SJSA1 (cell line): ENCODE measurements at places on chromosomes 5 and 9. TPM values are rescaled to one million over a fixed set of nuclear protein-coding genes. Genes with fewer than 3 reads are reported as not detected.

DNA sequence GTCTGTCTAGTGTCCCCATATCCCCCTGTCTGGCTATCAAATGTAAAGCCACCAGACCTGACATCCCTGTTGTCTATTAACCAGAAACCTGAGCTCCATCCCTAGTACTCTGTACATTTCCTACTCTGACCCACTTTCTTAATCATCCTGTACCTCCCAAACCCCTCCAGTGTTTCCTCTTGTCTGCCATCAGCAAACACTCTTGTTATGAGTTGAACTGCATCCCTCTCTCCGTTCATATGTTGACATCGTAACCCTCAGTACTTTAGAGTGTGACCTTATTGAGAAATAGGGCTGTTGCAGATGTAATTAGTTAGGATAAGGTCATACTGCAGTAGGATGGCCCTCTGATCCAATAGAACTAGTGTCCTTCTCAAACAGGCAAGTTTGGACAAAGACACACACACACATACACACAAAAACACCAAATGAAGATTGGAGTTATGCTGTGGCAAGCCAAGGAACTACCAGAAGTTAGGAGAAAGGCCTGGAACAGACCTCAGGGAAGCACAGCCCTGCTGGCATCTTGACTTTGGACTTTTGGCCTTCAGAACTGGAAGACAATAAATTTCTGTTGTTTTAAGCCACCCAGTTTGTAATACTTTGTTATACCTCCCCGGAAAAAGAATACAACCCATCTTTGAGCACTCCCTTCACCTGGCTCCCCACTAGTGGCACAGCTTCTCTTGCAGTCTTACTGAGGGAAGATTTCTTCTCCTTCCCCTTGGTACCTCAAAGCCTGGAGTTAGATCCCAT lies 180.0 kb upstream of the PTGER4 start:
- DNase-seq: no peak
- no peaks in the 10 kb centered on the region for H3K27me3 ChIP-seq
- H3K4me3 ChIP-seq: no peak overlapping the region
- no peak overlapping the region for H3K27ac ChIP-seq
- H3K36me3 ChIP-seq: no peaks in the 10 kb centered on the region

- no peak overlapping the region for H3K4me3 ChIP-seq
- H3K4me1 ChIP-seq: peaks cover 7% of the 10 kb centered on the region; the same call in 1 of the 2 replicates
- H3K36me3 ChIP-seq: no peaks in the 10 kb centered on the region
- no peaks in the 10 kb centered on the region for H3K27me3 ChIP-seq
- DNase-seq: no peak
- H3K27ac ChIP-seq: no peak overlapping the region
These were observed 26.6 kb upstream of the CRB2 start for GRCh38 chr9:123329329-123329955.

GRCh38 chr5:114319821-114320220 lies 42.0 kb upstream of the KCNN2 start:
- H3K4me1 ChIP-seq: peaks cover 6% of the 10 kb centered on the region; the same call in 1 of the 2 replicates
- no peak for DNase-seq
- no peaks in the 10 kb centered on the region for H3K36me3 ChIP-seq
- H3K27ac ChIP-seq: peak overlapping the region; percentile 12; the same call in 1 of the 2 replicates
- H3K4me3 ChIP-seq: no peak overlapping the region

DNA sequence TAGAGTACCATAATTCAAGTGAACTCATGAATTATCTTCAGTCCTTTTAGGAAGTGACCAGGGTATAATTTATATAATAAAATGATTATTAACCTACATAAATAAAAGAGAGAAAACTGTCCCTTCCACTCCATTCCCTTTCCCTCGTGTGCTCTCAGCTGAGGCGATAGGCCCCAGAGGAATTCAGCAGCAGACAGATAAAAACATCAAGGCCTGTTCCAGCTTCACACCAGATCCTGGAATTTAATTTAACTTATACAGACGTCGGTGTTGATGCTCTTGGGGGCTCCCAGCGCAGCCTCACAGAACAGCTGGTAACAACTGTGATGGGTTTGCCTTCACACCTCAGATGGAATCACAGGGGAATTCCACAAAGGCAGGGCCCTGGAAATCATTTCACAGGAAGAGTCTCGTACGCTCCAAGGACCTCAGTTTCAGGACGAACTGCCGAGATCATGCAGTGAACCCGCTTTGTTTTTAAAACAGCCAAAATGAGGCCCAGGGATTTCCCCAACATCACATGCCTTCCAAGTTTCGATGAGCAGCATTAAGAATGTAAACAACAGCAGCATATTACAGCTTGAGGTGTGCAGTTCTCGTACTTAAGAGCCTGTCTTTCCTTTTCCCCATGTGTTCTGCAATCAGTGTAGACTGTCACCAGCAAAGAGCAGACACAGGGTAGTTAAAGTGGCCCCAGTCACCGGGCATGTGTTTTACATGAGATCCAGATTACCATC lies 73.6 kb upstream of the ALDH1B1 start:
- no peak overlapping the region for H3K4me3 ChIP-seq
- no peak for DNase-seq
- no peaks in the 10 kb centered on the region for H3K27me3 ChIP-seq
- 0 out of 2 replicates have a peak, but pooled peaks cover 3% of the 10 kb centered on the region for H3K4me1 ChIP-seq
- H3K36me3 ChIP-seq: no peaks in the 10 kb centered on the region
- H3K27ac ChIP-seq: no peak overlapping the region

GRCh38 chr9:133405508-133406438 lies 12.0 kb downstream of the REXO4 start:
- no peak overlapping the region for H3K27ac ChIP-seq
- DNase-seq: no peak
- H3K4me1 ChIP-seq: no peaks in the 10 kb centered on the region
- H3K4me3 ChIP-seq: no peak overlapping the region

DNA sequence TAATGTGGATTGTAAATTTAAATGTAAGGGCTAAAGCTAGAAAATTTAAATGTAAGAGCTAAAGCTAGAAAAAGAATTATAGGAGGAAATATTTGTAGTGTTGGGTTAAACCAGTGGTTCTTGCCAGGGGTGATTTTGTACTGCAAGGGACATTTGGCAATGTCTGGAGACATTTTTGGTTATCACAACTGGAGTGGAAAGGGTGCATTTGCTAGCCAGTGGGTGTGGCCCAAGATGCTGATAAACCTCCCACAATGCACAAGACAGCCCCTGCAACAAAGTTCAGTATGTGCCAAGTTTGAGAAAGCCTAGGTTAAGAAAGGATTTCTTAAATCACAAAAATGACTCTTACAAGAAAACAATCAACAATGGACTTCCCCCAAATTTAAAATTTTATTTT lies 31.6 kb upstream of the ELL2 start:
- H3K4me3 ChIP-seq: no peak overlapping the region
- no peak overlapping the region for H3K27ac ChIP-seq
- DNase-seq: no peak
- H3K27me3 ChIP-seq: no peaks in the 10 kb centered on the region
- no peaks in the 10 kb centered on the region for H3K4me1 ChIP-seq

PTPN3 gene
- total RNA-seq: 4.8 and 11.7 TPM in 2 replicates

RASEF gene
- total RNA-seq: 0.16 TPM in 1 of 2 replicates, not detected in the other

- no peaks in the 10 kb centered on the region for H3K4me1 ChIP-seq
- H3K36me3 ChIP-seq: no peaks in the 10 kb centered on the region
- H3K27me3 ChIP-seq: no peaks in the 10 kb centered on the region
- H3K4me3 ChIP-seq: no peak overlapping the region
These were observed 218.5 kb downstream of the TAF11L14 start for GRCh38 chr5:17852740-17853139.

GRCh38 chr5:139847091-139847490 lies 51.5 kb downstream of the PSD2 start:
- no peak for DNase-seq
- H3K27ac ChIP-seq: no peak overlapping the region
- peaks cover 8% of the 10 kb centered on the region for H3K4me1 ChIP-seq
- no peak overlapping the region for H3K4me3 ChIP-seq
- H3K27me3 ChIP-seq: peaks cover 78% of the 10 kb centered on the region
- no peaks in the 10 kb centered on the region for H3K36me3 ChIP-seq

DNA sequence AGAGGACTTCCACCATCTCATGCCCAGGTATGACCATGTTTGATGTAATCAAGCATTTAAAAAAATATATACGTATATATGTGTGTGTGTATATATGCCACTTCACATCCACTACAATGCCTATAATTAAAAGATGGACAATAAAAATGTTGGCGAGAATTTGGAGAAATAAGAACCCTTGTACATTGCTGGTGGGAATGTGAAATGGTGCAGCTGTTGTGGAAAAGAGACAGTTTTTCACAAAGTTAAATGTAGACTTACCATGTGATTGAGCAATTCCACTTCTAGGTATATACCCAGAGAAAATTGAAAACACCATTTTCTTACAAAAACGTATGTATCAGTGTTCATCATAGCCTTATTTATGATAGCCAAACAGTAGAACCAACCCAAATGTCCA lies 229.2 kb upstream of the WWC1 start:
- no peak for DNase-seq
- no peak overlapping the region for H3K27ac ChIP-seq
- H3K36me3 ChIP-seq: peaks cover 27% of the 10 kb centered on the region

GRCh38 chr5:151154931-151155774 lies 2.4 kb downstream of the ANXA6 start:
- H3K4me1 ChIP-seq: peaks cover 30% of the 10 kb centered on the region
- H3K36me3 ChIP-seq: peaks cover 54% of the 10 kb centered on the region
- peak; percentile 43 for DNase-seq
- peak overlapping the region; percentile 65; the same call in 1 of the 2 replicates for H3K4me3 ChIP-seq
- H3K27me3 ChIP-seq: no peaks in the 10 kb centered on the region

ZDHHC11B gene
- total RNA-seq: not detected in 2 replicates
